A549 (cell line): ENCODE measurements at places on chromosomes 3 and 15. TPM values are rescaled to one million over a fixed set of nuclear protein-coding genes. Genes with fewer than 3 reads are reported as not detected.

The NDN gene
- polyA plus RNA-seq, result 0.07 to 0.12 TPM (median 0.08 TPM) in 3 replicates

The GTF2E1 gene
- 16.4 to 19.7 TPM (median 18.6 TPM) in 3 replicates for polyA plus RNA-seq

The GBE1 gene
- polyA plus RNA-seq, result 36.3 to 39.5 TPM (median 38.1 TPM) in 3 replicates

The RAD51 gene
- polyA plus RNA-seq, result 14.4 to 17.2 TPM (median 16.5 TPM) in 3 replicates

The OR5K4 gene
- not detected in 3 replicates for polyA plus RNA-seq

The HAPLN3 gene
- 39.7 to 54.3 TPM (median 45.3 TPM) in 3 replicates for polyA plus RNA-seq

The EXD1 gene
- 0.14 to 0.34 TPM (median 0.26 TPM) in 3 replicates for polyA plus RNA-seq

The ETV5 gene
- 19.4 to 22.6 TPM (median 20.5 TPM) in 3 replicates for polyA plus RNA-seq

The SLC28A1 gene
- 0.04 to 0.06 TPM in 2 of 3 replicates, not detected in the other for polyA plus RNA-seq

GRCh38 chr3:11568503-11569155 lies 75.1 kb downstream of the VGLL4 start:
- peak; percentile 78 for DNase-seq

DNA sequence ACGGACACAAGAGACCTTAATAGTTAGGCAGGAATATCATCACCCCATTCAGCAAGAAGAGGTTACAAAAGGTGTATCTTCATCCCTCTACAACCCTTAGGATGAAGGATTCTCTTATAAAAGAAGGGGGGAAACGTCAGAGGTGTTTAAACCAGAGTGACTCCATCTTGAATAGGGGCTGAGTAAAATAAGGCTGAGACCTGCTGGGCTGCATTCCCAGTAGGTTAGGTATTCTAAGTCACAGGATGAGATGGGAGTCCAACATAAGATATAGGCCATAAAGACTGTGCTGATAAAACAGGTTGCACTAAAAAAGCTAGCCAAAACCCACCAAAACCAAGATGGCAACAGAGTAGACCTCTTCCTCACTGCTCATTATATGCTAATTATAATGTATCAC lies 16.5 kb downstream of the TRPM7 start:
- DNase-seq, result no peak

- DNase-seq, result no peak
Observed at GRCh38 chr3:174251681-174252080, 607.5 kb upstream of the NAALADL2 start.

GRCh38 chr3:189794518-189794917 lies 163.3 kb downstream of the TP63 start:
- no peak for DNase-seq

- DNase-seq, result no peak
Observed at GRCh38 chr3:190345027-190345821, 23.0 kb upstream of the CLDN1 start.

GRCh38 chr3:43285644-43286043 lies 696 bp upstream of the SNRK start:
- no peak for DNase-seq

GRCh38 chr3:134883697-134884385 lies 88.8 kb downstream of the EPHB1 start:
- no peak for DNase-seq

GRCh38 chr3:128188956-128189355 lies 35.7 kb downstream of the EEFSEC start:
- no peak for DNase-seq

DNA sequence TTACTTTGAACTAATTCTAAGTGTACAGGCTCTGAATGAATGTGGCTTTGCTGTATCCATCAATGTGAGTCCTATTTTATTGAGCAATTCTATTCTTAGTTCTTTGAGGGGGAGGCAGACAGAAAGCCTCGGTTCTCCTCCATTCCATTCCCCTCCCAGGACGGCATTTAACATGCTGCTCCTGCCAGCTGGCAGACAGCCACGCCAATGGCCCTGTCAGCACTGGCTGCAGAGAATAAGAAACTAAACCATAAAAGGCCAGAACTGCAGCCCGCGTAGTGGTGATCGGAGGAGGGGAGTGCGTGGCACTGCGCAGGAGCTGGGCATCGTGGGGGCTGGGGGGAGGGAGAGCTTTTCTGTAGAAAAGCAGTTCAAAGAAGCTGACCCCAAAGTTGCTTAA lies 76.0 kb upstream of the HACD2 start:
- no peak for DNase-seq

DNA sequence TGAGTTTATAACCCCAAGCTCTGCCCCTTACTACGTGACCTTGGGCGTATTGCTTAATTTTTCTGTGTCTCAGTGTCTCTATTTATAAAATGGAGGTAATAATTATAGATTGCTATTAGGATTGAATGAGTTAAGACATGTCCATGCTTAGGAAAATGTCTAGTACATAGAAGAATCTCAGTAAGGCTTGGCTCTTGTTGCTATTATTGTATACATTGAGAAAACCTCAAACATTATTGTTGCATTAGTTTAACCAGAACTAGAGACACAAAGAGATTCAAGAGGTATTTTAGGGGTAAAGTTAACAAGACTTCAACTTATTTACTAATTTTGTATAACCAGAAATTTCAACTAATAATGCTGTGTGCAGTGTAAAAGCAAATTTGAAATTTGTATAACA lies 66.7 kb downstream of the MEF2A start:
- DNase-seq, result no peak

DNA sequence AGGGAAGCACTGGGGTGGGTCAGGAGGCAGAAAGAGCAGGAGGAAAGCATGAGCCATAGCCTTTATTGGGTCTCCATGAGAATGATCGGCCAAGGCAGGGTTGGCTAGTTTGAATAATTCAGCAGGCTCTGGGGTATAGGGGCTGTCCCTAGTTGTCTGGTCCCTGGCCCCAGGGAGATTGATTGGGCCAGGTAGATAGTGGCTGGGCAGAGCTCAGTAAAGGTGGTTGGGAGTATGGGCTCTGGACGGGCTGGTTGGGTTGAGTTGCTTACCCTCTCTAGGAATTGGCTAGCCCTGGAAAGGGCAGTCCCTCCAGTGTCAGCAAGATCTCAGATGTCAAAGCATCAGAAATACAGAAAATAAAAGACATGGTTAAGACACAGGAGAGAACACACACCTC lies 148.1 kb downstream of the SHQ1 start:
- DNase-seq, result no peak

DNA sequence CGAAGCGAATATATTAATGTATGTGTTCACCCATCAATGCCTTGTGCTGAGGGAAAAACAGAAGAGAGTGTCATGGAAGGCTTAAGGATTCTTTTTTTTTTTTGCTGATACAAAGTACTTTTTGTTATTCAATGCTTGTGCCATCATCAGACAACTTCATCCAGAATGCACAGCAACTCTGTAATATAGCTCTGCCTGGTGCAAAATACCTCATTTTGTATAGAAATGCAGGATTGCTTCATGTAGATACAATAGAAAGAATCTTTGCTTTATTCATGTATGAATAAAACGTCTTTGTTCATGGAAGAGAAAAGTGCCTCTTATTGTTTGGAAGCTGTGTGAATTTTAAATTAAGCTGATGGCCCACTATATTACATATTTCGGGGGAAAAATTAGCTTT lies 62.9 kb downstream of the SH3GL3 start:
- no peak for DNase-seq

DNA sequence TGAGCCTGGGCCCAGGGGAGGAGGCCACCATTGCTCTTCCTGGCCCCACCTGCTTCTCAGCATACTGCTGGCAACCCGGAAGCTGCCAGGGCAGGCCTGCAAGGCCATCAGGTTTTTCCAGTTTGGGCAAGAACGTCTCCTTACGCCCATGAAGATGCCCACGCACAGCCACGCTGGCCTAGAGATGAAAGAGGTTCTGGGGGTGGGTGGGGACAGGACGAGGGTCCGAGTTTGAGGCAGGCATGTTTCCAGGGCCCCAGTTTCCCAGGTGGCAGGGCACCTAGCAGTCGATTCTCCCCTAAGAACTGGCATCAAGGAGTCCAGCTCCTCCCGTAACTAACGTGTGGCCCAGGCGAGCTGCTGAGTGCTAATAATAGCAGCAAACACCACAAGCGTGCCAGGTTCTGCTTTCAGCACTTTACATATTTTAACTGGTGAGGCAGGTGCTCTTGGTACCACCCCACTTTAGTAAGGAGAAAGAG lies 45.8 kb downstream of the ZNF710 start:
- DNase-seq, result no peak

DNA sequence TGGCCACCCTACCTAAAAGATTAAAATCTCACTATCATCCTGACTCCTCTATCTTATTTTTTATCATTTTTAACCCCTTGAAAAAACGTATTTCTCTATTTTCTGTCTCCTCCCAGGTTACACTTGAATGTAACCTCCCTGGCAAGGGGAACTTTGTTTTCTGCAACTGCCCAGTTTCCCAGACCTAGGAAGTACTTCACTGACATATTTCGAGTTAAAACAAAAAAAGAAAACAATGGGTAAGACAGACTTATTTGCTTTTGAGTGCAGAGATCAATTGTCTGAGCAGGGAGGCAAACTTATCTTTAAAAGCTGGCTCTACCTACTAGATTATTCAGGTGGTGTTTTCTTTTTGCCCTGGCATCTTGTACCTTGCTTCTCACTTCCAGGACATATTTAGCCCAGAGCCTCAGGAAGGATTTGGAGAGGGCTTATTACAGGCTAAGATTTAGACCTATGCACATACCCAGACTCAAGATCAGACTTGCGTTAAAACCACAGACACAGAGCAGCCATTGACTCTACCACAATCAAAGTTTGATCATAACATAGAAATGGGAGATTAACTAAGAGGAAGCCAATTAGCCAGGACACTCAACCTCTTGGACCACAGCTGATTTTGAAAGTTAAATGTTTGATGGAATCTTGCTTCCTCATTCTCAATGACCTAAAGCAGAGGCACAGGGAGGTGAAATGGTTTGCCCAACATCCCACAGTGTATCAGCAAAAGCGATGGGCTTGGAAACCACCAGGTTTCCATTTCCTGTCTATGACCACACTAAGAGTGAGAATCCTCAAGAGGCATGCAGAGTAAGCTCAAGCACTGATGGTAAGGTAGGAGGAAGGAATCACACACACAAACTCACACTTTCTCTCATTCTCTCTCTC lies 169.5 kb upstream of the THBS1 start:
- no peak for DNase-seq

DNA sequence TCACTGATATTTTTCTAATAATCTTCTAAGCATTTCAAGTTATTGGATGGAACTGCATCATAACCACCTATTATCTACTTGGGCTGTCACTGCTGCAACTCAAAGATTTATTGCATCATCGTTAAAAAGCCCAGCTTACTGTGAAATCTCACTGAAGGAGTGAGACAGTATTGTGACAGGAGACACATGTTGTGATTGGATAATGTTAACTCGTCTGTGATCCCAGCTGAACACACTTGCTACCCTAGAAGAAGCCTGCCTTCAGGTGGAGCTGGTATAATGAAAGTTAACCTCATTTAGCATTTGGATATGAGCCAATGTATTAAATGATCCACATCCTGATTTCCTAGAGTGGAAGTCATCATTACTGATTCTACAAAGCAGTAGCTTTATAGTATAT lies 138.1 kb downstream of the MAP2K5 start:
- DNase-seq, result peak; percentile 5
